ENCODE measurements at places on chromosomes 5 and 9.

DNA sequence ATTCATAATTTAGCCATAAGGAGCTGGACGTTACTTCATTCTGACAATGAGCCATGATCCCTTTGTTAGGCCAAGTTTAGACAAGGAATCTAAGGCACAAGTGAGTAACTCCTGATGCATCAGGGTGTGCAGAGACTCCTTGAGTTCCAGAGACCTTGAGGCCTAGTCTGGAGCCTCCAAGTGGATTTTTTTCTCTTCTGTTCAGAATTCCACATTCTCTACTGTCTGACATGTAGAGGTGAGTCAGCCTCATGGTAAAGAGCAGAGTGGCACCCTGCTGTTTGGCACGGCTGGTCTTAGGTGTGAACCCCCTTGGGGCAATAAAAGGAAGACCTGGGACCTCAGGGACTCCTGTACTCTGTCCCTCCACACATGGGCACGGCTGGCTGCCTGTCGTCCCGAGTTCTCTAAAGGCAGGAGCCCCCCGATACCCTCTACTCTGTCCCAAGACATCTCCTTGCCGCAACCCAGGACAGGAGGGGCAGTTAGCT is 22.0 kb upstream of the TGFBI start:
- no peaks in the 10 kb centered on the region for H3K36me3 ChIP-seq
- H3K27ac ChIP-seq = no peak overlapping the region
- no peak overlapping the region for H3K4me3 ChIP-seq
- no peak for DNase-seq

DNA sequence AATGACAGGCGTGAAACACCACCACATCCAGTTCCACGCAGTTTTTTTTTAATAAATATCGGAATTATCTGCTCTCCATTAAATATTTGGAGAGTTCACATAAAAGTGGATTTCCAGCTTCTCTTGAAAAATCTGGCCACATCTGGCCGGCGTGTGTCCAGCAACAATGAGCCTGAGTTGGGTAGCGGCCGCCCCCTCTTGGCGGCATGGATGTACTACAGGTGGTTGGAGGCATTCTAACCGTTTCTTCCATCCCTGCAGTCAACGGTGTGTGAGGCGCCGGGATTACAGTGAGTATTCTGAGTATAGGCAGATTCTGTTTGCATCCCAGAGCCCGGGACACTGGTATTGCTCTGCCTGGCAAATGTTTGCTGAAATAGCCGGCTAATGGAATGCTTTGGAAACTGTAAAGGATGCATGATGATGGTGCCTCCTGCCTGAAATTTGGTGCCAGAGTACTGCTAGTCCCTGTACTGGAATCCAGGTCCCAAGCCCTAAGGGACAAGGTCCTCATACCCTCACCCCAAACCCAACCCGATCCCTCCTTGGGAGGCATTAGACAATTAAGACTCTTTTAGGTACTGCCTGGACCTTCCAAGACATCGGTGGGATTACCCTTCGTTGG is 13.6 kb upstream of the GM2A start:
- no peaks in the 10 kb centered on the region for H3K27me3 ChIP-seq
- H3K4me1 ChIP-seq = peaks cover 30% of the 10 kb centered on the region
- peak; percentile 65 for DNase-seq
- no peaks in the 10 kb centered on the region for H3K36me3 ChIP-seq

- H3K36me3 ChIP-seq = no peaks in the 10 kb centered on the region
- DNase-seq = no peak
- no peak overlapping the region for H3K4me3 ChIP-seq
- no peaks in the 10 kb centered on the region for H3K4me1 ChIP-seq
- H3K27me3 ChIP-seq = peaks cover 12% of the 10 kb centered on the region
Measured at GRCh38 chr5:133947431-133947841, 21.0 kb downstream of the C5orf15 start.

GRCh38 chr5:72151169-72151568 is 43.9 kb downstream of the MAP1B start:
- no peaks in the 10 kb centered on the region for H3K4me1 ChIP-seq
- H3K36me3 ChIP-seq = no peaks in the 10 kb centered on the region
- DNase-seq = no peak
- no peak overlapping the region for H3K27ac ChIP-seq
- peaks cover 28% of the 10 kb centered on the region for H3K27me3 ChIP-seq

DNA sequence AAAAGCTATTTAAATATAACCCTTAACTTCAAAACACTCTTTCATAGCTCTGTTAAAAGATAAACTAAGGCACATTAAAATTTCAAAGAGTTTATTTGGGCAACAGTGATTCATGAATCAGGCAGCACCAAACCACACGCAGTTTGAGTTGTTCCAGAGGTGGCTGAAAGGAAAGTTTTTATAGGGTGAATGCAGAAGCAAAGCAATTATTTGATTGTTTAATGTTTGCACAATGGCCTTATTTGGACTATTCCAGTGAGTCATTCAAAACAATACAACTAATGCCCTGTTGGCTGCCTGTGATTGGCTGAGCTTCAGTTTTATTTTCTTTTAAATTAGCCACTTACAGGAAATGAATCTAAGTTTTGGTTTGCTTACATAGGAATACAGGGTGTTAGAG is 125.3 kb downstream of the CEP120 start:
- peaks cover 2% of the 10 kb centered on the region for H3K4me1 ChIP-seq
- H3K27ac ChIP-seq = no peak overlapping the region
- no peak for DNase-seq
- no peaks in the 10 kb centered on the region for H3K27me3 ChIP-seq
- H3K36me3 ChIP-seq = no peaks in the 10 kb centered on the region

DNA sequence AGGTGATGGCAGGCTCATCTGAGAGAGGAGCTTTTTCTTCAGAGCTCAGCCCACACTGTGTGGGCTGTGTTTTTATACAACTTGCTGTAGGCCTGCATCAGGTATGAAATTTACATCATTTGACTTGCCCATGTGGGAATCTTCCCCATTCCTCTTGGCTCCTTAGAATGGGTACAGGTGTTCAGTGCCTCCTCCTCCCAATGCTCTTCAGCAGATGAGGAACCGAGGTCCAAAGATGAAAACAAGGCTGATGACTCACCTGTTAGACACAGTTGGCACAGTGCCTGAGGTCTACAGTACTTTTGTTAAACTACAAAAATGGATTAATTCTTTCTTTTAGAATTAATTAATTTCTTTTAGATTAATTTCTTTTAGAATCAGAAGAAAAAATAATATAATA is 20.8 kb downstream of the PAPPA start:
- no peaks in the 10 kb centered on the region for H3K4me1 ChIP-seq
- H3K27me3 ChIP-seq = no peaks in the 10 kb centered on the region
- H3K36me3 ChIP-seq = no peaks in the 10 kb centered on the region
- no peak for DNase-seq
- no peak overlapping the region for H3K4me3 ChIP-seq
- H3K27ac ChIP-seq = no peak overlapping the region

DNA sequence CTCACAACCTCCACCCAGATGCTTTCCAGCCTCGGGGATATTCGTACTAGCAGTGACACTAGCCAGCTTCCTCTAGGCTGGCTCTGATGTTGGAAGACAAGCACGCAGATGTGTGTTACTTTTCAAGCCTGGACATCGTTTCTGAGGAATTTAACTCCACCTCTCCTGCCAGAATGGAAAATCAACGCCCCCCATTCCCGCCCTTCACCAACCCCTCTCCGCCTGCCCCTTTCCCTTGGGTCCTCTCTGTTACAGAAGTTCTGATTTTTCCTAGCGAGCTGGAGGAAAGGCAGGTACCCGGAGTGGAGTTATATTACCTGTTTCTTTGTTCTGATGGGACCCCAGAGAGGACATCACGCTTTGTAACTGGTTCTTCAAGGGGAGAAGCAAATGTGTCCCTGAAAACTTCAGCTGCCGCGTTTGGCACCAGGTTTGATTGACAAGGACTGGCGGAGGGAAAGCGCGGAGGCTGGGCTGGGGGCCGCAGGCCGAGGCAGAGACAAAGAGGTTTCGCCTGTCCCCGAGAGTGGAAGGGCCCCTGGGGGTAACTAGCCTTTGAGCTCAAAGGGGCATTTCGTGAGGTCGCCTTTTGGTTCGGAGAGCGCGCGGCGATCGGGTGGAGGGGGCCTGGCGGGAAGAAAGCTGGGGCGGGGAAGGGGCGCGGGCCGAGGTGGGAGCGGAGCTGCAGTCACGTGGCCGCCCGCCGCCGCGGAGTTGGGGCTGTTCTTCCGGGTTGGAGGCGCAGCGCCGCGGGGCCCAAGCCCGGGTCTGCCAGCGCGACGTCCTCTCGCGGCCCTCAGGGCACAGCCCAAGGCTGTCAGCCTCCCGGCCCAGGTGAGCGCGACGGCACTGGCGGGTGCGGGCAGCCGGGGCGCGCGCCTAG is at the start of gene NNT:
NNT (plus strand) TSS at position 720 of the 883 bp plus-strand sequence. CDS start 6,016 bp downstream, outside the sequence.
- H3K27me3 ChIP-seq = no peaks in the 10 kb centered on the region
- peak; percentile 89 for DNase-seq
- peak within 1 kb of the TSS; percentile 89 for H3K27ac ChIP-seq
- peaks cover 24% of the 10 kb centered on the region for H3K36me3 ChIP-seq

GRCh38 chr5:54579591-54580295 is 62.2 kb downstream of the SNX18 start:
- peaks cover 10% of the 10 kb centered on the region for H3K4me1 ChIP-seq
- H3K4me3 ChIP-seq = no peak overlapping the region
- H3K27me3 ChIP-seq = peaks cover 18% of the 10 kb centered on the region
- H3K36me3 ChIP-seq = no peaks in the 10 kb centered on the region

- H3K27ac ChIP-seq = no peak overlapping the region
- DNase-seq = no peak
- no peaks in the 10 kb centered on the region for H3K4me1 ChIP-seq
- no peak overlapping the region for H3K4me3 ChIP-seq
Measured at GRCh38 chr9:78566948-78567675, 270.2 kb downstream of the PSAT1 start.

All from activated naive CD4-positive, alpha-beta T cell treated with anti-CD3 and anti-CD28 coated beads, Interleukin-2, amount 10 ng/mL, durations not matched to agents 7 days and 5 days (primary cell).